Prostate gland (tissue), 2 donors: ENCODE measurements at places on chromosomes 16 and 17.

DNA sequence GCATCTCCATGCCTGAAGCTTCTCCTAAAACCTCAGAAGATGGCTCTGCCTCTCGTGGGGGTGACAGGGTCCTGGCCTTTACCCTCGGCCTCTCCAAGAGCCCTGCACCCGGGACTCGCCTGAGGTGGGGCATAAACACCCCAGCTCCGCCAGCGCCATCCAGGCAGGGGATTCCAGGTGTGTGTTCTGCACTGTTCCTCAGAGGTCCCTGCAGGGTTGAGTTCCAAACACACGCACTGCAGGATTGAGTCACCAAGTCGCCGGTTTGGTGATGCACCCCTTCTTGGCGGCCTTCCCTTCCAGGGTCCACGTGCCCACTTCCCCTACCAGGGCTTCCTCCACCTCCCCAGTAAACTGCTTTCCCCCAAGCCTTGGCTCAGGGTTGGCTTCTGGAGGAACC lies 40.0 kb upstream of the RBFOX3 start:
- no peak overlapping the region for H3K27ac ChIP-seq
- peaks cover 3% of the 10 kb centered on the region for H3K27me3 ChIP-seq
- H3K4me1 ChIP-seq: no peaks in the 10 kb centered on the region
- DNase-seq: peak; percentile 2

- no peak overlapping the region for H3K27ac ChIP-seq
- no peaks in the 10 kb centered on the region for H3K27me3 ChIP-seq
- H3K36me3 ChIP-seq: no peaks in the 10 kb centered on the region
- DNase-seq: no peak
- no peak overlapping the region for H3K4me3 ChIP-seq
Measured at GRCh38 chr16:79725051-79725450, 124.5 kb upstream of the MAF start.

- H3K4me3 ChIP-seq: no peak overlapping the region
- no peak for DNase-seq
- H3K36me3 ChIP-seq: no peaks in the 10 kb centered on the region
- no peaks in the 10 kb centered on the region for H3K27me3 ChIP-seq
Measured at GRCh38 chr17:60386147-60387058, 5.5 kb downstream of the USP32 start.

GRCh38 chr17:50125420-50125997 lies 4.5 kb downstream of the SAMD14 start:
- H3K27me3 ChIP-seq: peaks cover 5% of the 10 kb centered on the region
- H3K4me1 ChIP-seq: no peaks in the 10 kb centered on the region
- H3K4me3 ChIP-seq: no peak overlapping the region
- H3K27ac ChIP-seq: no peak overlapping the region

DNA sequence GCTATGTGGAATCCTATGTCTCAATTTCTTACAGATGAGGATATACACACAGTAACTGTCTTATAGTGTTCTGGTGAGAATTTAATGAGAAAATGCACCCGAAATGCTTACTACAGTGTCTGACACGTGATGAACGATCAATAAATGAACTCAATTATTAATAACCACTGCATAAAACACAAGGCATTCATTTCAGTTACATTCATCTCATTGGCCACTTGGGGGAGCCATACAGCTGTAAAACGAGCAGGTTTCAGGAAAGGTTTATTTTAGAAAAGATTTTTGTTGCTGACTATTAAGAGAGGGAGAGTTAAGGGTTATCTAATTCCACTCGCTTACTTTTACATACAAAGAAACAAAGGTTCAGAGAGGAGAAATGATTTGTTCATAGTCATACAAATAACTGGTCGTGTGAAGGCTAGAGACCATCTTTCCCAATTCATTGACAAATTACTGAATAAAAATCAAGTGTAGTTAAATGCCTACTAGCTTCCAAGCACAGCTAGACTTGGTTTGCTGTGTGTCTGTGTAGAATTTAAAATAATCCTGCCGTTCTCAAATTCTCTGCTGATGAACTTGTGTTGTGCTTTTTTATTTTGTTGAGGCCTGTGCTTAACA lies 160.1 kb downstream of the MAP2K4 start:
- H3K4me3 ChIP-seq: no peak overlapping the region
- H3K4me1 ChIP-seq: no peaks in the 10 kb centered on the region
- H3K27me3 ChIP-seq: no peaks in the 10 kb centered on the region
- no peaks in the 10 kb centered on the region for H3K36me3 ChIP-seq
- peak; percentile 30 for DNase-seq
- no peak overlapping the region for H3K27ac ChIP-seq
